HFFc6 (cell line): ENCODE measurements at places on chromosomes 6 and 20.

DNA sequence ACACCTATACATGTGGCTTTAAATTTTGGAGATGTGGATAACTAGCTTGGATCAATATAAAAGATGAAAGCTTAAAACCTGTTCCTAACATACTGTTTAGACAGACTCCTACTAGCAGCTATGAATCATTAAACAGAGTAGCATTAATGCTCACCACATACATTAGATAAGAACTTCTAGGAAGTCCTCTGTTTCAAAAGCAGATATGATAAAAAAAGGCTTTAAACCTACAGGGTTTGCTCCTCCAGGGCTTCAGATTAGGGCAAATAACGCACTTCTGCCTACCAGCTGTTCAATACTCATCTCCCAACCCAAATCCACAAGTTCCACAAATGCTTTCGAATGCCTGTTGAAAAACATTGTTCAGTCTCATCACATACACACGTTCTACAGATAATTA lies 1.5 kb downstream of the REPS1 start:
- peak; percentile 11 for DNase-seq

GRCh38 chr6:31143148-31143547 lies 4.3 kb upstream of the PSORS1C2 start:
- no peak for DNase-seq

GRCh38 chr6:107728564-107728897 lies 95.6 kb downstream of the SCML4 start:
- no peak for DNase-seq

DNA sequence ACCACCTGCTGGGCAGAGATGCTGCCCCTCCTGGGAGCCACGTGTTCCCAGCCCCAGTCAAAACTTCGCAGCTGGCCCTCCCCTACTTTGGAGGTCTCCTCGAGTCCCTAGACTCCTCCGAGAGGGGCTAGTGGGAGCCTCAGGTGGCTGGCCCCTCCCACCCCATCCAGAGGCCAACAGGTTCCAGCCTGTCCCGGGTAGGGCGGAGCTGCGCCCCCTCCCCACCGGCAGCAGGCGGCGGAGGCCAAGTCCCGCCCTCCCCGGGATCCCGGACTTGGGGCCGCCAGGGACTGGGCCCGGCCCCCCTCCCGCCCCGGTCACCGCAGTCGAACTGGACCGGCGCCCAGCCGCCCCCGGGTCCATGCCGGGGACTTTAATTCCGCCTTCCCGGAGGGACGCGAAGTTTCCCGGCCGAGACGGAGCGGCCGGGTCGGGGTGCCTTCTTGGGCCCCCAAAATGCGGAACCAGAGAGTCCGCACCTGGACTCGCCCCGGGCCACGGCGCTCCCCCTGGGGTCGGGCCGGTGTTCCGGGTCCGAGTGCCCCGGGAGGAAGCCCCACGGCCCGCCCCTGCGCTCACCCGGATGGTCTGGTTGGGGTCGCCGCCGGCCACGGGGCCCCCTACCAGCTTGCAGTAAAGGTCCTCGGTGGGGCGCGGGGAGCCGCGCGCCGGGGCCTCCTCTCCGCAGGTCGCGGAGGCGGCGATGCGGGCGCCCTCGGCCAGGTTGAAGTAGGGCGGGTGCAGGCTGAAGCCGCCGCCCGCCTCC lies 559 bp downstream of the LAMA5 start:
- DNase-seq, result no peak

DNA sequence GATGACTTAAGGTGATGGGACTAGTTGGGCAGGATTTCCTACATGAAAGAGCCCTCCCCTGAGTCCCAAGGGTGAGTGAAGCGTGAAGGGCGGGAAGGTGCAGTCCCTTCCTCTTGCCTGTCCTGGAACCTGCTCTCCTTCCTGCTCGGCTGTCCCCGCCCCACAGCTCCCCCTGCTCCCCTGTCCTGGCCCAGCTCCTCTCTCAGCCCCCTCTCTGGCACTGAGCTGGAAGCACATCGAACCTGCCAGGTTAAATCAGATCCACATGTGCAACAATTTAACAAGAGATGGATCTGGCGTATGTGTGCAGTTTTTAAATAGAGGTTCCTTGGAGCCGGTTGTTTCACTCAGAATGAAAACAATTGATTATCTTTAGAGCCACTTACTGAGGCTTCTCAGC lies 95.0 kb downstream of the LRFN2 start:
- no peak for DNase-seq

- DNase-seq, result no peak
Measured at GRCh38 chr6:151034825-151035781, 169.6 kb downstream of the MTHFD1L start.

DNA sequence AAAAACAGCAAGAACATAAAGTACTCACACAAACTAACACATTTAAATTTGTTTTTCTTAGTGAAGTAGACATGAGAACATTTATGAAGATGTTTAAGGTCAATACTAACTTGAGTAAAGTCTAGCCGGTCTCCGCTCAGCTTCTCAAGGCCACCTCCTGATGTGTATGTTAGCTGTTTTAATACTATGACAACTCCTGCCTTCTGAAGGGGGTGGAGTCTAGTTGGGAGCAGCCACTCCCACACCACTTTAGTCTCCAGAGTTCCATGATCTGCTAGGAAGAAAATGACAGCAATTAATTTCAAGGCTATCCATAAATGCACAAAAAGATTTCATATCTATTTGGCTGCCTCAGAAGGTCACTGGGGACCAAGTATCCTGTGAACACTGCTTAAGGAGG lies at the start of gene GSTA3:
TSS of gene GSTA3 (minus strand) at position 168 of the 400 bp plus-strand sequence. CDS start 3,864 bp downstream, outside the sequence.
- DNase-seq, result no peak

DNA sequence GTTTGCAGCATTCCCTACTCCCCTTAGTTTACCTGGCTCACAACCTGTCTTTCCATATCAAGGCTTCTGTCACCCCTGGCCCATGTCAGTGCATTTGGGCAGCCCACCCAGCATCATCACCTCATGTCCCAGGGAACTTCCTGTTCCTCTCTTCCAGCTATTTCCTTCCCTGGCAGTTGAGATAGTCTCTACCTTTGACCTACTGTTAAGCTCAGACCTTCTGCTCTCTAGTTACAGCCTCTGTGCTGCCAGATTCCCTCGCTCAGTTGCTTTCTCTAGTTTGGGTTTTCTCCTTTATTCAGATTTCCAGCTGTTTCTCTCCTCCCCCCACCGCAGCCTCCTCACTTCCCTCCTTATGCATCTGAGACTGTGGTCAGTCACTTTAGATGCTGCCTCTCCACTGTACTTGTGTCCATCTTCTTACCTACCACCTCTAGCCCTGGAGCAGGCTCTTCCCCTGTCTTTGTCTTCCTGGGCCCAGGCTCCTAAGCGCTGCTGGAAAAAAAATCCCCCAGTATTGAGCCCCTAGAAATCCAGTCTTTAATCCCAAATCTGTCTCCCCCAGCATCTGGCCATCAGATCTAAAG lies 16.3 kb downstream of the PTPN1 start:
- no peak for DNase-seq
